GM23338 (cell line): ENCODE measurements at places on chromosomes 4 and X. TPM values are rescaled to one million over a fixed set of nuclear protein-coding genes. Genes with fewer than 3 reads are reported as not detected.

- H3K36me3 ChIP-seq, result no peaks in the 10 kb centered on the region
- H3K4me1 ChIP-seq, result no peaks in the 10 kb centered on the region
- H3K27me3 ChIP-seq, result peaks cover 47% of the 10 kb centered on the region
- no peak overlapping the region for H3K4me3 ChIP-seq
- no peak for DNase-seq
- no peak overlapping the region for H3K27ac ChIP-seq
Measured at GRCh38 chr4:3874028-3874415, 107.8 kb downstream of the ADRA2C start.

- DNase-seq, result no peak
- H3K27me3 ChIP-seq, result no peaks in the 10 kb centered on the region
- H3K27ac ChIP-seq, result no peak within 1 kb of the TSS
- H3K4me3 ChIP-seq, result no peak within 1 kb of the TSS
Measured at GRCh38 chrX:154294791-154295574, at the start of gene TEX28. TEX28 (minus strand) TSS chrX:154295124; CDS start chrX:154292117, 3,007 bp downstream.

DNA sequence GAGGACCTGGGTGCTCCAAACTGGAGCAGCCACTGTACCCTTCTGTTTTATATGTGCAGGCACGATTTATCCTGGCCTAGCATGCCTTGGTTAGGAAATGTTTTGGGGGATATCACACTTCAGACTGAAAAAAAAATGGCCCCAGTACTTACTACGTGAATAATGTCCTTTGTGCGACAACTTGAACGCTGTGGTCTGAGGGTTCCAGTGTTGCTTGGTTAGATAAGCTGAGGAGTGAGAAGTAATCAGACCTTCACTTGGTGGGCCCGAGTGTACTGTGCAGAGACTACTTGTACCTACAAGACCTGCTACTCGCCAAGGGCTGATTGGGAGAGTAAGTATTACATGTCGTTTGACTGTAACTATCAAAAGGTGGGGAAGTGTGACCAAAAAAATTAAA lies 678 bp downstream of the DNAAF6 start:
- H3K4me1 ChIP-seq, result peaks cover 11% of the 10 kb centered on the region; the same call in 1 of the 2 replicates
- H3K4me3 ChIP-seq, result no peak overlapping the region
- DNase-seq, result no peak
- no peak overlapping the region for H3K27ac ChIP-seq
- no peaks in the 10 kb centered on the region for H3K27me3 ChIP-seq
- no peaks in the 10 kb centered on the region for H3K36me3 ChIP-seq

GRCh38 chr4:186934841-186935443 lies 211.3 kb upstream of the FAT1 start:
- H3K27me3 ChIP-seq, result no peaks in the 10 kb centered on the region
- no peaks in the 10 kb centered on the region for H3K36me3 ChIP-seq
- no peak overlapping the region for H3K4me3 ChIP-seq
- 0 out of 2 replicates have a peak, but pooled peaks cover 6% of the 10 kb centered on the region for H3K4me1 ChIP-seq

- H3K27ac ChIP-seq, result no peak overlapping the region
- DNase-seq, result no peak
- H3K4me3 ChIP-seq, result no peak overlapping the region
- no peaks in the 10 kb centered on the region for H3K4me1 ChIP-seq
Measured at GRCh38 chr4:60327651-60328050, 872.5 kb upstream of the ADGRL3 start.

DNA sequence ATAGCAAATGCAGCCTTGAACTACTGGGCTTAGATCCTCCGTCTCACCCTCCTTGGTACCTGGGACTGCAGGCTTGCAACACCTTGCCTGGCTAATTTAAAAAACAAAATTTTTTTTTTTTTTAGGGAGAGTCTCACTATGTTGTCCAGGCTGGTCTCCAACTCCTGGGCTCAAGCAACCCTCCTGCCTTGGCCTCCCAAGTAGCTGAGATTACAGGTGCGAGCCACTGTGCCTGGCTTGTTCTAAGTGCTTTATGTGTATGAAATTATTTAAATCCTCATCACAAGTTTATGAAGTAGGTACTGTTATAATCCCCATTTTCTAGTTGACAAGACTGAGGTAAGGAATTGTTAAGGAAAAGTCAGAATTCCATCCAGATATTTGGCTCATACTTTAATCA lies 43.0 kb downstream of the CLCN3 start:
- peaks cover 5% of the 10 kb centered on the region; the same call in 1 of the 2 replicates for H3K36me3 ChIP-seq
- H3K27me3 ChIP-seq, result no peaks in the 10 kb centered on the region
- H3K4me3 ChIP-seq, result no peak overlapping the region
- H3K4me1 ChIP-seq, result peaks cover 18% of the 10 kb centered on the region
- no peak for DNase-seq

DNA sequence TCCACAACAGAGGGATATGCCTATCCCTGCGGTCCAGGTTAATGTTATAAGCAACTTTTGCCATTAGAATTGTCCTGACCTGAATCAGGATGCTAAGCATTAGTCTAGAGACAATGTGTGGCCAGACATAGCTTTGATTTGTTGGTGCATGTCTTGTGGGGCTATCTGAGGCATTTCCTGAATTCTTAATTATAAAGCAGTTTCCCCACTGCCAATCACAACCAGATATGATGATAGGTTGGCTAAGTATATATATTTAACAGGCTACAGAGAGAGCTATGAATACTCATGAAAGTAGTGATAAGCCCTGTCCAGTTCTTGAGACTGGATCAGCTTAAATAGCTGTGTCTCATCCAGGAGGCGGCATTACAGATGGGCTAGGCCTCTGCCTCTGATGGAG lies 37.8 kb upstream of the ZNF81 start:
- no peaks in the 10 kb centered on the region for H3K27me3 ChIP-seq
- H3K4me1 ChIP-seq, result no peaks in the 10 kb centered on the region
- H3K4me3 ChIP-seq, result no peak overlapping the region
- DNase-seq, result no peak
- no peaks in the 10 kb centered on the region for H3K36me3 ChIP-seq

- DNase-seq, result no peak
- H3K27ac ChIP-seq, result no peak overlapping the region
- H3K36me3 ChIP-seq, result no peaks in the 10 kb centered on the region
- no peak overlapping the region for H3K4me3 ChIP-seq
- no peaks in the 10 kb centered on the region for H3K27me3 ChIP-seq
Measured at GRCh38 chr4:121255986-121256750, 92.0 kb upstream of the TNIP3 start.

- DNase-seq, result peak; percentile 38
- H3K27me3 ChIP-seq, result peaks cover 41% of the 10 kb centered on the region
- H3K4me1 ChIP-seq, result no peaks in the 10 kb centered on the region; the same call in 1 of the 2 replicates
- no peaks in the 10 kb centered on the region for H3K36me3 ChIP-seq
- H3K27ac ChIP-seq, result no peak within 1 kb of the TSS
Measured at GRCh38 chrX:13569479-13570260, at the start of gene EGFL6. EGFL6 (plus strand) TSS chrX:13569601; CDS start chrX:13569862, 261 bp downstream.

- DNase-seq, result peak; percentile 30
- no peaks in the 10 kb centered on the region for H3K27me3 ChIP-seq
- no peaks in the 10 kb centered on the region; the same call in 1 of the 2 replicates for H3K4me1 ChIP-seq
- H3K4me3 ChIP-seq, result no peak overlapping the region
- H3K36me3 ChIP-seq, result no peaks in the 10 kb centered on the region
Measured at GRCh38 chrX:40987413-40987812, 97.8 kb upstream of the USP9X start.

GRCh38 chrX:41025926-41026701 lies 59.1 kb upstream of the USP9X start:
- H3K36me3 ChIP-seq, result no peaks in the 10 kb centered on the region
- peak; percentile 63 for DNase-seq
- peak overlapping the region; percentile 96 for H3K27ac ChIP-seq
- peaks cover 16% of the 10 kb centered on the region for H3K4me1 ChIP-seq
- H3K4me3 ChIP-seq, result peak overlapping the region; percentile 34; the same call in 1 of the 2 replicates

DNA sequence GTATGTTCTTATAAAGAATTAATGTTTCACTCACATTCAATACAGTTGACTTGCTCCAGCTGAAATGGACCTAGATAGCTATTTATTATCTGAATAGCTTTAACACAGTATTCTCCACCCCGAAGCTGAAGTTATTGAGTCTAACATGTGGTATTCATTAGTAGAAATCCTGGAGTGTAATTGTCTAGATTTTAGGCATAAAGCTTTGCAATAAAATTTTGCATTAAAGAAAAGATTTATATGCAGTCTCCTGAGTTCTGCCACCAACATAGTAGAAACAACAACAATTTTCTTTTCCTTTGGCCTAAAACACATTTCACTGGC lies 90.2 kb upstream of the DCLK2 start:
- H3K27ac ChIP-seq, result no peak overlapping the region
- no peaks in the 10 kb centered on the region for H3K36me3 ChIP-seq

GRCh38 chr4:153140294-153140693 lies 63.9 kb upstream of the TRIM2 start:
- DNase-seq, result no peak
- no peak overlapping the region for H3K4me3 ChIP-seq
- no peak overlapping the region for H3K27ac ChIP-seq
- H3K27me3 ChIP-seq, result no peaks in the 10 kb centered on the region

DNA sequence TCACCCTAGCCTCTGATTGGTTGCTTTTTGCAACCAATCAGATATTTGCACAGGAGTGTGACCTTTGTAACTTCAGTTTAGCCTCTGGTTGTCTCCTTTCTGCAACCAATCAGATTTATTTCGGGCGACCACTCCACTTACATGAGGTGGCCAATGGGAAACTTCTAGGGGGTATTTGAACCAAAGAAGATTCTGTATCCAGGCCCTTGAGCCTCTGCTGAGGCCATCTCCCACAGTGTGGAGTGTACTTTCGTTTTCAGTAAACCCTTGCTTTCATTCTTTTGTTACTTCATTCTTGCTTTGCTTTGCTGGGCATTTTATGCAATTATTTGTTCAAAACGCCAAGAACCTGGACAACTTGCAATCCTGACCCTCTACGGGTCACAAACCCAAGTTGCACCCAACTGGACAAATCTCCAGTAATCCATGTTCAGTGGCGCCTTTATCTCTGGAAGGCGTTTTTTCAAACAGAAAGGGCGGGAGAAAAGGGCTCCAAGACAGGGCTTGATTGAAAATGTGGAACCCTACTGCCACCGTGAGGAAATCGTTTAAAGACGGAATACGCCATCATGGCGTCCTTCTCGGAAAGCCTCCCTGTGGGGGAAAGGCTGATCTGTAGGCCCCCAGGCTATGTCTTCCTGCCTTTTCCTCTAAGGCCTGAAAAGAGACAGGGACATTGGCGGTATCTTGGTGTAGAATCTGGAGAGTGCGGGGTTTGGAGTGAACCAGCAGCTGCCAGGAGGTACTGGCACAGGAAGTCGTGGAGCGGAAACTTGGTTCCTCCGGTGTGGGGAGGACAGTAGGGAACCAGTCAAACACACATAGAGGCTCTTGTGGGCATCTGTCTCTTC lies 184.6 kb downstream of the OR13H1 start:
- DNase-seq, result no peak
- H3K27me3 ChIP-seq, result no peaks in the 10 kb centered on the region
- H3K36me3 ChIP-seq, result peaks cover 14% of the 10 kb centered on the region
- H3K4me3 ChIP-seq, result no peak overlapping the region
- no peaks in the 10 kb centered on the region for H3K4me1 ChIP-seq

DNA sequence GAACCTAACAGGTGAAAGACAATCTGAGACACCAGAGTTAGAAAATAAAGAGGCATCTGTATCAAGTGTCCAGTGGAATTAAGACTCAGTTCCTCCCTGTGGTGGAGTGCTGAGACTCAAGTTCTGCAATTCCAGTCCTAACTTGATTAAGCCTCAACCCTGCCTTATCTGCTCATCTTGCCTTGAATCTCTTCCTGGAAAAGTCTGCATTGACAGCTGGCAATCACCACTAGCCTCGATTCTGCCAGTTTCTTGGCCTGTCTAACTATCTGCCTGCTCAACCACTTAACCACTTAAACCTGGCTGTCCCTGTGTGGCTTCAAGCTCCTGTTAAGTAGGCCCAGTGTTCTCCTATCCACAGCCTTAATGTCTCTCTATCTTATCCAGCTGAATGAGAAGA lies 22.4 kb upstream of the NEIL3 start:
- no peaks in the 10 kb centered on the region for H3K36me3 ChIP-seq
- DNase-seq, result no peak
- H3K27ac ChIP-seq, result no peak overlapping the region
- H3K27me3 ChIP-seq, result no peaks in the 10 kb centered on the region
- H3K4me1 ChIP-seq, result no peaks in the 10 kb centered on the region
- H3K4me3 ChIP-seq, result no peak overlapping the region

DNA sequence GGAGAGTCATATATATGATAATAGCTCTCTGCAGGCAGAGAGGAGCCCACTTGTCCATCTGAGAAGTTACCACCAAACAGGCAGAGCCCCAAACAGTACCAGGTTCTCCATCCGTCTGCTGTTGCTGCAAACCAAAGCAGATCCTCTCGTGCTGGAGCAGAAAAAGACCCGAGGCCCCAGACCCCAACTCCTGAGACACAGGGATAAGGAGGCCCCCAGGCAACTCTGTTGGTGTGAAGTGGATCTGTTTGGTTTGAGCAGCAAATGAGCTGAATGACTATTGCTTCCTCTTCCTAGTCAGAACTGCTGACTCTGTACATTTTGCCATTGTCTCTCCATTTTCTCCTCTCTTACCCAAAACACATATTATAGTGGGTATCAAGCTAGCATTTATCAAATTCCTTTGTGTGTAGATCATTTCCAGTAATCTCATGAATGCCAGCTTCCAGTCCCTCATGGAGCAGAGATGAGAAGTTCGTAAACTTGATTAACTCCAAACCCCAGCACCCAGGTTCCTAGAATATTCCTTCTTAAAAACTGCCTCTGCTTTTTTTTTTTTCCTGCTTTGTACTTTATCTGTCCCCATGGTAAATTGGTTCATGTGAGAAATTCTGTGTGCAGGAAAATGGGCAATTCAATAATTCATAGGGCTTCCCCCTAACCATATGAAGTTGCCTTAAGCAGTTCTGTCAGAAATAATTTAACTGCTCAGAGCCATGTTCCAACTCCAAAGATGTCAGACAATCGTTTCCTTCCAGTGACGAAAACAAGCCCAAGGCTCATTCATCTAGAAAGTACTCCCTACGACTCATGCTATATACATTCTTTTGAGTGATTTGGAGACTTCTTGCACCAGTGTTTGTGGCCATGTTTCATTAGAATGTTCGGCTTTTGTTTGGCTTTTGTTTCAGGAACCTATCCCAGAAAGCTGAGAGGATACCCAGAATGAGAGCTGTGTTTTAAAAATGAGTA lies 98.6 kb upstream of the ATXN3L start:
- peaks cover 14% of the 10 kb centered on the region for H3K4me1 ChIP-seq
- no peaks in the 10 kb centered on the region for H3K36me3 ChIP-seq
- H3K27ac ChIP-seq, result no peak overlapping the region
- no peak for DNase-seq
- no peak overlapping the region for H3K4me3 ChIP-seq

NAA11 gene
- not detected in 2 replicates for total RNA-seq

SSX3 gene
- not detected in 2 replicates for total RNA-seq

CSN1S1 gene
- not detected in 2 replicates for total RNA-seq

HHIP gene
- 1.5 and 2.5 TPM in 2 replicates for total RNA-seq

SRPX2 gene
- not detected in 2 replicates for total RNA-seq

VCX gene
- 0.49 TPM in 1 of 2 replicates, not detected in the other for total RNA-seq

PABPC1L2A gene
- 1.0 and 1.4 TPM in 2 replicates for total RNA-seq

FRAS1 gene
- total RNA-seq, result 108 and 111 TPM in 2 replicates
